GM23338 (cell line): ENCODE measurements at places on chromosomes 16 and 17.

- no peak for DNase-seq
Measured at GRCh38 chr16:77564791-77565390, 130.1 kb upstream of the ADAMTS18 start.

DNA sequence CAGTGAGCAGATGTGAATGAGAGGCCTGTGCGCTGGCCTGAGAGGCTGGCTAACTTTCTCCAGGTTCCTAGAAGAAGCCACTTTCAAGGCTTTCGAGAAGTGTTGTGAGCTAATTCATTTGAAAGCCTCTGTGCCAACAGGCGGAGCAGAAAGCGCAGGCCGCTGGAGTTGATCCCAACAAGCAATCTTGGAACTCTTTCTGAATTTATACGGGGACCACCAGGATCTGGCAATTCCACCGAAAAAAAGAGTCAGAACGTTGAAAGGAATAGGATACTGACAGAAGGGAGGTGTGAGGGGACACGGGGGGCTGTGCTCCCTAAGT is 71.3 kb upstream of the METRNL start:
- no peak for DNase-seq

DNA sequence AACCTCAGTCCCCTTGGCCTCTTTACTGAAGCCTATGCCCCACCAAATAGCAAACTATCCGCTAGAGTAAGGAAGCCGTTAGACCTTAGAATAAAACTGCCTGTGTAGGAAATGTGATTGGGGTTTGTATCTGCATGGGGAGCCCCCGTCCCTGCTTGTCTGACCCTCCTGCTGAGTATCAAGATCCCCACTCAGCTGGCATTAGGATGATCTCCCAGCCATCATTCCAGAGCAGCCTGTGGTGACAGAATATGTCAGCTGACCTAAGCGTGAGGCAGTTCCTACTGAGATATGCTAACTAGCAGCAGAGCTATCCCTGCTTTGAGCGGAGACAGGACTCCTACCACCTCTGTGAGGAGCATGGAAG is 645 bp upstream of the GFOD2 start:
- DNase-seq: peak; percentile 45

GRCh38 chr17:75692976-75693375 is 25.8 kb downstream of the SAP30BP start:
- DNase-seq: no peak

DNA sequence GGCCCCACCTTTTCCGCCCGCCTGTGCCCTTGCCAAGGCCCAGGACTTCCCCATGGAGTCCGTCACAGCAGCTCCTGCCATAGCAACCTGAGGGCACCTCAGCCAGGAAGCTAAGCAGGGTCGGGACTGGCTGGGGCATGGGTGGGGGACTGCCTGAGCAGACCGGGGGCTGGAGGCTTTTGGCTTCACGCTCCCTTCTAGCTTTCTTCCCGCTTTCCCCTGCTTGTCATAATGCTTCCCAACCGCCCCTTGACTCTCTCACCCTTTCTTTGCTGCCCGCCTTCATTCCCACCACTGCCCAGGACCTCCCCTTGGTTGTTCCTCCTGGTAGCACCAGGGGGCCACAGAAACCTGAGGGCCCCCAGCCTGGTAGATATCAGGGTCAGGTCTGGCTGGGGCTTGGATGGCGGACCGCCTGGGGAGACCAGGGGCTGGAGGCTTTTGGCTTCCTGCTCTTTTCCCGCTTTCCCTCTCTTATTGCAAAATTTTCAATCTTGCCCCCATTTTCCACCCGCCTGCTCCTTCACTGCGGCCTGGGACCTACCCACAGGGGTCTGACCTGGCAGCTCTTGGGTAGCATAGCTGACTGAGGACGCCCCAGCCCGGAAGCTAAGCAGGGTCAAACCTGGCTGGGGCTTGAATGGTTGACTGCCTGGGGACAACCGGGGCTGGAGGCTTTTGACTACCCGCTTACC is 2287.7 kb downstream of the TP53TG3F start:
- DNase-seq: no peak

GRCh38 chr17:56497132-56497531 is 96.4 kb upstream of the NOG start:
- DNase-seq: no peak

DNA sequence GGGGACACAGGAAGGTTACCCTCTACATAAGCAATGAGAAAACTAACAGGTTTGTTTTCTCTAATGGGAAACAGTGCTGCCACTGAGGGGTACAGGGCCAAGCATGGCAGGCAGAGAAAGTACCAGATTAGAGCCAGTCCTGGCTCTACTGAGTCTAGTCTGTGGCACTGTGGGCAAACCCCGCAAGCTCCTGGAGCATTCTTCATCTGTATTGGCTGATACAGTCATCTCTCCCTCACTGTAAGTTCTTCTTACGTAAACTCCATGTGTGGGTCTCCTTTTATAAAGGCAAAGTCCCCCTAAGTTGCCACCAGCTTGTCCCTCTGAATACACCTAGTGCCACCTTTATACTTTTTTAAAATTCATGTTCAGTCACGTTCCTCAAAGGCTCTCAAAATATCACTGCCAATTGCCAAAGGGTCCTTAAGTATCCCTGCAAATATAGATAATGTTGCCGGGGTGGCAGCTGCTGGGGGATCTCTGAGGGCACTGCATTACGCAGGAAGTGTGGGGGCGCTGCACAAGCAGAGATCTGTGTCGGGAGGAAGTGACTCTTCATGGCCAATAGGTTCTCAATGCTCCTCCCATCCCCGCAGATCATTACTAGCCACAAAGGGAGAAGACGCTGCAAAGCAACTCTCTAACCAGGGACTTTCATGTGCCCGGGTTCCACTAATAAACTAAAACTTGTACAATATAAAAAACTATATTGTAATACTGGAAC is 18.8 kb downstream of the XPO6 start:
- DNase-seq: no peak

GRCh38 chr16:67170168-67170948 is at the start of gene NOL3:
NOL3 (plus strand) TSS chr16:67170538.
- peak; percentile 87 for DNase-seq

GRCh38 chr17:68812876-68813584 is 142.2 kb downstream of the ABCA8 start:
- no peak for DNase-seq

- DNase-seq: no peak
Measured at GRCh38 chr17:66939461-66940114, 24.9 kb upstream of the CACNG4 start.

GRCh38 chr16:16101585-16101984 is 121.7 kb downstream of the ABCC6 start:
- no peak for DNase-seq

DNA sequence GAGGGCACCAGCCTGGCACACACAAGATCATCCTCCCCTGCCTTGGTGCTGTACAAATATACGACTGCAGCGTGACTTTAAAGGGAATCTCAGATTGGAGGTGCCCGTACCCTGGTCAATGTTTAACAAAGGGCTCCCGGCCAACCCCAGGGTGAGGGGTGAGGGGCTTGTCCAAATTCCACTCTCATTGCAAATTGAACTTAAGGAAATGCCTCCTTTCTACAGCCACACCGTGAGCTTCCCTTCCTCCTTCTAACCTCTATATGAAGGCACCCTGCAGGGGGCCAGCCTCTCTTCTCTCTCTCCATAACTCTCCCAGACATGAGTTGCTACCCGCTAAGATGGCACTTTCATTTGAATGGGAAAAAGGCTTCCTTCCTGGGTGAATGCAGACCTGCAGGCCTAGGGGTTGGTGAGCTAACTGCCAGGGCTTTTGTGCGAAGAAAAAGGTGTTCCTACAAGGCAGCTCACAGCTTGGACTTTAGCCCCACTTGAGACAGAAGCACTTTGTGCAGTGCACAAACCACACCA is 76.6 kb downstream of the IRF8 start:
- peak; percentile 11 for DNase-seq

DNA sequence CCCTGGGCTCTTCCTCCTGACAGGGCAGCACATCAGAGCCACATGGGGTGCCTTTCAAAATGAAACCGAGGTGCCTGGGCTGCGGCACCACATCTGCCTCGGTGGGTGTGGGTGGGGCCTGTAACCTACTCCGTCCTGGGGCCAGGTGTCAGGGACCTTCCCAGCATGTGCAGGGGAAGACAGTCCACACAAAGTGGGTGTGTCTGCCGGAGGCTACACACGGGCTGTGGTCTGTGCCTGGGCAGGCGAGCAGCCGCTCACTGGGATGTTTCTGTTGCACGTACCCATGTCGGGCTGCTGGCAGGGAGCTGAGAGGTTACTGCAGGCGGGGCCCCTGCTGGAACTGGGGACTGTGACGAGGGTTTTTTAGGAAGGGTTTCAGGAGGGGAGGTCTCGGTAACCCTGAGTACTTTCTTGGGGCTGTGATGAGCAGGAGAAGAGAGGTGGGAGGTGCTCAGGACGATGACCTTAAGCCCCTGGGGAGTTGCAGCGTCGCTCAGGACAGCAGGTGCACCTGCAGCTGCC is 351.2 kb downstream of the SEC14L1 start:
- no peak for DNase-seq

- DNase-seq: no peak
Measured at GRCh38 chr16:12203780-12204351, 227.3 kb downstream of the SNX29 start.

DNA sequence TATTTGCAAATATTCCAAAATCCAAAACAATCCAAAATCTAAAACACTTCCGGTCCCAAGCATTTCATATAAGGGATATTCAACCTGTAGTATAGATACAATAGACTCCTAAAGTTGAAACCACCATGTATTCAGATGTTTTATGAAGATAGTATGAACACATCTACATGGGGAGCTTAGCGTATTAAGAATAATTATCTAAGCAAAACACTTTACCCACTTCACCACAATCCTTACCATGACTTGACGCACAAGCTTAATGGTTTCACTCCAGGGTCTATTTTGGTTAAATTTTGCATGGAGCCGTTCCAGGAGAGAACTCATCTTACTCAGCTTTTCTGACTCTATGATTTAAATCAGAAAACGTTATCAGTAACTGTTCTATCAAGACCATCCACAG is 3.5 kb downstream of the MED1 start:
- DNase-seq: no peak

DNA sequence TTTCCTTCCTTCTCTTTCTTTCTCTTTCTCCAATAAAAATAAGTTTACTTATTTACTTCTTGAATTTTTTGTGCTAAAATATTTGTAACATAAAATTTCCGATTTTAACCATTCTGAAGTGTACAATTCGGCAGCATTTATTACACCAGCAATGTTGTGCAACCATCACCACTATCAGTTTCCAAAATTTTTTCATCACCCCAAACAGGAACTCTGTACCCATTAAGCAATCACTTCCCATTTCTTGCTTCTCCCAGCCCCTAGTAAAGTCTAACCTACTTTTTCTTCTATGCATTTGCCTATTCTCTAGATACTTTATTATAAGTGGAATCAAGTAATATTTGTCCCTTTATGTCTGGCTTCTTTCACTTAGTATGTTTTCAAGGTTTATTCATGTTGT is 2.5 kb upstream of the HP start:
- no peak for DNase-seq

GRCh38 chr16:62046801-62047200 is 10.6 kb upstream of the CDH8 start:
- no peak for DNase-seq

- DNase-seq: no peak
Measured at GRCh38 chr16:67407176-67407787, 9.0 kb downstream of the ZDHHC1 start.

GRCh38 chr17:71634376-71634775 is 486.4 kb upstream of the SOX9 start:
- DNase-seq: no peak

- no peak for DNase-seq
Measured at GRCh38 chr16:50776037-50776436, 34.2 kb downstream of the CYLD start.

DNA sequence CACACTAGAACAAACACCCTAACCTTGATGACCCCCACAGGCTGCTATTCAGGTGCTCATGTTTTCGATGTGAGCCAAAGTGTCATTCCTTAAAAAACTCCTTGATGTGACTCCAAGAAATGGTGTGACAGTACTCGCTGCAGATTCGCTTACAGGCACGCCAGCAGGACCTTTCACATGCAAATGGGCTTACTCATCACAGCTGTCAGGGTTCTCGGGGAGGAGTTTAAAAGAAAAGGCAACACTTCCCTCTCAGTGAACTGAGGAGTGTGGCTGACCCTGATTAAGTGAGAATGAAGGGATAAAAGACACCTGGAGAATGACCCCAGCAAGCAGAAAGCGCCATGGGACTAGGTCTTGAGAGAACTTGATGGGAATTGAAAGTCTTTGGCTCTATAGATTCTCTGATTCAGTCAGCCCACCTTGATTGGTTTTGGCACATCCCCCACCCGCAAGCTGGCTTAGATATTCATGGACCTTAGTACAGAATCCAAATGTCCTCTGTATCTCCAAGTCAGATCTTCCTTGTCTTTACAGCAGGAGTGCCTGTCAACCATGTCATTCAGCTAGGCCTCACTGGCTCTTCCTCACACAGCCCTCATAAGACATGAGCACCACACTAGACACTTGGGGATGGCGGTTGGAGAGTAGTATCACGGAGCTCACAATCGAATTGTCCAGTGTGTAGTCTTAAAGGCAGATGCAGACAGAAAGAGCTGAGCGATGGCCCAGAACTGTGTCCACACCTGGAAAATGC is 82.6 kb downstream of the HIC1 start:
- peak; percentile 93 for DNase-seq

DNA sequence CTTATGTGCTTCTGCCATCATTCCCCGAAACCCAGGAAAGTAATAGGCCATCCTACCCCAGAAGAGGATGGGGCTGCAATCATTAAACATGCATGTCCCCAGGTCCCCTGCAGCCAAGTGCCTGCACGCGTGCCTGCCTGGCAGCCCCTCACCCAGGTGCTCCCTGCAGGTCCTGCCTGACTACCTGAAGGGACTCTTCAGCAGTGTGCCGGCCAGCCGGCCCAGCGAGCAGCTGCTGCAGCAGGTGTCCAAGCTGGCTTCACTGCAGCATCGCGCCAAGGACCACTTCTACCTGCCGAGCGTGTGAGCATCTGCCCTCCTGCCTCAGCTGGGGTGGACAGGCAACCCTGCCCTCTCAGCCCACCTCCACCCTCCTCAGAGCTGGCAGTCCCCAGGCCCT is 16.2 kb upstream of the ALKBH5 start:
- no peak for DNase-seq

- DNase-seq: peak; percentile 81
Measured at GRCh38 chr16:27355610-27356009, 41.8 kb downstream of the IL4R start.

DNA sequence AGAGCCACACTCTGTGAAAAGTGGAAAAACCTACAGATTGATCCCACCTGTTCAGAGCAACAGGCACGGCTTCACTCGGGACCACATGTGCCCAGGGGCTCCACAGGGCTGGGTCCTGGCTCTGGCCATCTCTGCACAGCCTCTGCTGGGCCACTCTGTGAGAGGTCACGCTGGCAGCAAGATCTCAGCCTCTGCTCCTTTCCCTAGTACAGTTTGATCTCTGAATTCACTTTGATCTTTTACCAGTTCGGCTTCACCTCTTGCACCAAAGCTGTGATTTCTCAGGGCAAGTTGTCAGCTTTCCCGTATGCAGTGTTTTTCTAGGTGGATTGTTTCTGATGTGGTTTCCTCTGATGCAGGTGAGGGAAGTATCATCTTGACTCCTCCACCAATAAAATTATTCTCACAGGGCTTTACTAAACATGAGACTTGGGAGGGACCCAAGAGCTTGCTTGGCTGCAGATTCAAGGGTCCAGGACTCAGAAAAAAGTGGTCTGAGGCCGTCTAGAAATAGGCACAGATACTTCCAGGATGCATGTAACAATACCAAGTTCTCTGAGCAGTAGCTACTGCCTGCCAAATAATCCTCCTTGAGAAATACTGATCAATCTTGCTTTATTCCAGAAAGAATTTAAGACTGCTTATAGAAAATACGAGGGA is 24.0 kb upstream of the ALDH3A1 start:
- no peak for DNase-seq
